ENCODE measurements at places on chromosomes 12 and 14. TPM values are rescaled to one million over a fixed set of nuclear protein-coding genes. Genes with fewer than 3 reads are reported as not detected.

GRCh38 chr14:101480022-101480746 is 81.1 kb upstream of the DIO3 start:
- DNase-seq, result peak; percentile 7

DNA sequence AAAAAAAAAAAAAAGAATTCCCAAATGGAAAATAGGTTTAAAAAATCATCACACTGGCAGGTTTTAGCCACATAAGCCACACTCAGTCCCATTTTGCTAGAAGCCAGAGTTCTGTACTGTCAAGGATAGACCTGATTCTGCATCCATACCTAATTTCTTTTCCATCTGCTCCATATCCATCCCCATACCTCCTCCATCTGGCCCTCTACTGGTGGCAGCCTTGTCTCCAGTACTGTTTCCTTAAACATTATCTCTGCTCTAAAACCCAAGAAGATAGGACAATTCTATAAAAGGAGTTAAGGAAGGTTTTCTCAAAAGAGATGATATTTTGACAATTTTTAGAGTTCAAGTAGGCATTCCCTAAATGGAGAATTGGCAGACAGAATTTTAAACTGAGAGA is 26.0 kb upstream of the RXYLT1 start:
- no peak for DNase-seq

GRCh38 chr12:132524405-132524804 is 34.5 kb downstream of the FBRSL1 start:
- no peak for DNase-seq

DNA sequence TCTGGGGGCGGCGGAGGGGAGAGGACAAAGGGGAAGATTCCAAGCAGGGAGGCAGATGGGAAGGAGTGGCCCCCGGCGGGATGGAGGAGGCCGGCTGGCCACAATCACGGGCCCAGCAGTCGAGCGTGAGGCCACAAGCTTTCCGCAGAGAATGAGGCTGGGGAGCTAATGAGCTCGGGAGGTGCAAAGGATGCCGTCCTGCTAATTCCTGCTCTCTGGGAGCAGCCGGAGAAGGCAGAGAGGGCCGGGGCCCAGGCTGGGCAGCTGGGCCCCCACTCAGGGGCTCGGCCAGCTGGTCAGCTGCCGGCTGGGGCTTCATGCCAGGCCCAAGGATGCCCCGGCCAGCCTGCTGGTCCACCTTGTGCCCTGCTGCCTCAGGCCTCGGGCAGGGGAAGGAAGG is 98.1 kb upstream of the LHX5 start:
- no peak for DNase-seq

DNA sequence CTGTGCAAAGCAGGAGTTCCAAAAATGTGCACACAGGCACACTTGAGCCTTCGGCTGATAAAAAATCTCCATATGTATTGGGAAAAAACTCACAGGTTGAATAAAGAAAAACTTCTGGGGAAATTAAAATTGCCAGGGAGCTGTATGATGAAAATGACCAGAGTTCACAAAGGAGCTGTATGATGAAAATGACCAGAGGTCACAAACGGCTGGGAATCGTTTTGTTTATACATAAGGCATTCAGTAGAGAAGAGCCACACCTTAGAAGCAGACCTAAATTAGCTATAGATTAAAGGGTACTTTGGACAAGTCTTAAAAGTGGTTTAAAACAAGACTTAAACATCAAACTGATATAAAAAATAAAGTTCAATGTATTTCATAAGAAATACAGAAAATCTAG is 251.7 kb upstream of the TMEM132C start:
- no peak for DNase-seq

DNA sequence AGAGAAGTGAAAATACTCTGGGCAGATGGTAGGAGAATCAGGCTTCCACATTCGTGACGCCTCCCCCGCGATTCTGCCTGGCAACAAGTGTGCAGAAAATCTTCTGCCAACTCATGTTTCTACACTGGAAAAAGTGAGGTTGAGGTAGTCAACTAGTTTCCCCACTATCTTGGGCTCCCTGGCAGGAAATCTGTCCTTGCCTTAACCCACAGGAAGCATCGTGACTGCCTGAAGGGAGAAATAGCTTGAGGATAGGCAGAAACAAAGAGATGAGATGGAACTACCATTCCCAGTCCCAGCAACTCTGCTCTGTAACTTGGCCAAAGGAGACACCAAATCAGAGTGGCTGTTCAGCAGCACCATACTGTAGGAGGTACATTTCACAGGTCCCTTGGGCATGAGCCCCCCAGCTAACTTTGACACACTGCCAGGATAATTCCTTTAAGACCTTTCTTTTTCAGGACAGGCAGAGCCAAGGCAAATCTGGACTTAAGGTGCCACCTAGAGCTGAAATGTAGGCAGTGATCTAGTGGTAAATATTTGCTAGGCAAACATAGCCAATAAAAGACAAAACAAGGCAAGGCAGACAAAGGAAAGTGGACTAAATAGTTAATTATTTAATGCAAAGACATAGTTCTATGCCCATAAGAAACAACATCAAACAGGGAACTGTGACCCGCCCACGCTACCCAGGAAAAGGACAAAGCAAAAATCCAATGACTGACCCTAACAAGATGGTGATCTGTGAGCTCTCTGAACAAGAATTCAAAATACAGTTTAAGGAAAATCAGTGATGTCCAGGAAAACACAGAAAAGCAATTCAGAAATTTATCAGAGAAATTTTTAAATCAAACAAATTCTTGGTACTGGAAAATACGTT is 205.1 kb downstream of the PTPRO start:
- DNase-seq, result no peak

GRCh38 chr14:85421186-85421877 is 108.6 kb upstream of the FLRT2 start:
- no peak for DNase-seq

GRCh38 chr14:22563987-22564386 is 25.0 kb downstream of the DAD1 start:
- no peak for DNase-seq

- DNase-seq, result no peak
Observed at GRCh38 chr12:92089559-92089958, 56.1 kb downstream of the BTG1 start.

DNA sequence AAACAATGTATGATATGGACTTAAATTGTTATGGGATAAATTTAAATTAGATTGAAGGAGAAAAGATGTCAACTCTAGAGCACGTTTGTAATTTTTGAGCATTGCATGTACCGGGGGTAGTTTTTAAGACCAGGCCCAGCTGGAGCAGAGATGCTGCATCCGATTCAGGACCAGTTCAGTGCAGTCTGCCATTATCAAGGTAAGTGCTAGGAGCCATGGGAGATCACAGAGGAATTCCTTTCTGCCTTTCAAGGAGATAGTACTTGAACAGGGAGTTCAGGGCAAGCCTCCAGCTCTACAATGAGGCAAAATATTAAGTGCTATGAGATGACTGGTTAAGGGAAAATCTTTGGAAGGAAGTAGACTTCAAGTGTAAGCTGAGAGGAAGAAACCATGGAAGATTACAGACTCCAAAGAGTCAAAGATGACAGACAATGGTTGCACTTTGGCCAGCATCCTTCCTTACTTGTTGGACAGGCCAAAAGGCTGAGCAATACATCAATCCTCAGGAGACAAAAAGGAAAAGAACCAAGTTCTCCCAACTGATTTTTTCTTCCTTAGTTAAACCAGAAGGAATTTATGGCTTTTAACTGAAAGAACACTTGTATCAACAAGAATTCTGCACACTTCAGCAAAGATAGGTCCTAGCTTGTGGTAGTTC is 113.2 kb upstream of the HIF1A start:
- no peak for DNase-seq

CFAP73 gene
- not detected for total RNA-seq

USP44 gene
- 3.6 TPM for total RNA-seq

CFAP251 gene
- 7.4 TPM for total RNA-seq

PLCZ1 gene
- total RNA-seq, result not detected

RERG gene
- total RNA-seq, result 84.4 TPM

All from omental fat pad (tissue), 4 donors.